ENCODE measurements at places on chromosomes 4 and X.

GRCh38 chr4:174358829-174359228 is 75.1 kb downstream of the CEP44 start:
- no peak for DNase-seq

DNA sequence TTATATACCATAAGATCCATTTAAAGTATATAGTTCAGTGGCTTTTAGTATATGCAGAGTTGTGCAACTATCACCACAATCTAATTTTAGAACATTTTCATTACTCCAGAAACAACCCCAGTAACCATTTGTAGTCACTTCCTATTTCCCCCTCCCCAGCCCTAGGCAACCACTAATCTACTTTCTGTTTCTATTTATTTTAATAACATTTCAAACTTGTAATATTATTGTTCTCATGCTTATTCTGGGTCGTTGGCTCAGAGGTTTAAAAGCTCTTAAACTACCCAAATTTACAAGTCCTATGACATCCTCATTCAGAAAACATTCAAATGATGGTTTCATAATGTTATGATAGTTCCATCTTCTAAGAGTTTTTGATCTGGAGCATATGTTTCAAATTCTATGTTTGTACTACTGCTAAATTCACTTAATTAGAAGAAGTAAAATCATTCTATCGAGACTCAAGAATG is 18.4 kb downstream of the XIAP start:
- DNase-seq = no peak

GRCh38 chr4:107740381-107740780 is 20.3 kb upstream of the PAPSS1 start:
- DNase-seq = no peak

GRCh38 chr4:55258152-55258865 is 87.7 kb upstream of the SRD5A3 start:
- DNase-seq = no peak

- no peak for DNase-seq
These were observed 147.1 kb downstream of the CPEB2 start for GRCh38 chr4:15149234-15149838.

DNA sequence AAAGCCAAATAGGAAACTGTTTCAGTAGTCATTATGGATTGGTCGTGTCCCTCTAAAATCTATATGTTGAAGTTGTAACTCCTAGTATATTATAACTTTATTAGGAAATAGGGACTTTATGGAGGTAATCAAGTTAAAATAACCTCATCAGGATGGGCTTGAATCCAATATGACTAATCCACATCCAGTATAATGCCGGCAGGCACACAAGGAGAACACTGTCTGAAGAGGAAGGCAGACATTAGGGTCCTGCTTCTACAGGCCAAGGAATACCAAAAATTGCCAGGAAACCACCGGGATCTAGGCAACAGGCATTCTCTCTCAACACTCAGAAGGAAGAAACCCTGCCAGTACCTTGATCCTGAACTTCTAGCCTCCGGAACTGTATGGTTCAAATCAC is 130.3 kb downstream of the ATP10D start:
- DNase-seq = no peak

DNA sequence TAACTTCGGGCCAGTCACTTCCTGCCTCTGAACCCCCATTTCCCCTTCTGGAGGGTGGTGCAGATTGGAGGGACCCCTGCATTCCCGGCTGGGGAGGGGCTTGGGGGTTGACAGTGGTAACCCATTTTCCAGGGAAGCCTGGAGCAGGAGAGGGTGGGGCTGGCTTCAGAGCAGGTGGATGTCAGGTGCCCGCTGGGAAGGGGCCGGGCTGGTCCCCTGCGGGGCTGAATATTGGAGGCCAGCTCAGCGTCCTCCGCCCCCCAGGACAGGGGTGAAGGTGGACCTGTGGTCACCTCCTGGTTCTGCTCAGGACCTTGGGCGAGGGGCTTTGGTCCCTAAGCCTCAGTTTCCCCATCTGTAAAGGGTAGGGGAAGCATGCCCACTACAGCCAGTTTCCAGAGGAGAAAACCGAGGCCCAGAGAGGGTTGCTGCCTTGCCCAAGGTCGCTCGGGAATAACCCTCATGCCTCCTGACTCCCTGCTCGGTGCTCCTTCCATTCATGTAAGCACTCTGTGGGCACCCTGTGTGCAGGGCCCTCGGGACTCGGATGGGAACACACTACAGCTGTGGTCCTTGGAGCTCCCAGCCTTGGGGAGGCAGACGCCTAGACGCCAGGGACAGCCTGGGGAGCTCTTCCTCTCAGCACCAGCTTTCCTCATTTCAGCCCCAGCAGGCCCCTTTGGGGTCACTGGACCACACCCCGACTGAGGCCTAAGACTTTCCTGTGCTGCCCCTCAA is 683 bp downstream of the MAN2B2 start:
- DNase-seq = no peak

GRCh38 chr4:189765736-189766135 is 174.9 kb upstream of the FRG1 start:
- no peak for DNase-seq

DNA sequence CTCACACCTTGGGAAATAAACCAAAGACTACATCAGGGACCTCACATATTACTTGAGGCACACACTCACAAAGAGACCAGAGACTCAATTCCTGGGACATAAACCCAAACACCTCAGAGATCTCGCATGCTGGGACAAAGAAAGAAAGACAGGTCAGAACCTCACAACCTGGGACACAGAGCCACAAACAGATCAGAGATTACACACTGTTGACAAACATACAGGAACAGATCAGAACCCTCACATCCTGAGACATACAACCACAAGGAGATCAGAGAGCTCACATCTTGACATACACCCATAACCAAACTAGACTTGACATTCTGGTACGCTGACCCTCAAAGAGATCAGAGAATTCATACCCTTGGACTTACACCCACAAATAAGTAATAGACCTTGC is 17.3 kb downstream of the SUV39H1 start:
- no peak for DNase-seq

GRCh38 chr4:98657531-98658286 is 702 bp downstream of the TSPAN5 start:
- no peak for DNase-seq

GRCh38 chr4:70877556-70877955 is 24.6 kb upstream of the MOB1B start:
- DNase-seq = no peak

GRCh38 chr4:7800410-7800809 is 139.3 kb downstream of the AFAP1 start:
- no peak for DNase-seq

DNA sequence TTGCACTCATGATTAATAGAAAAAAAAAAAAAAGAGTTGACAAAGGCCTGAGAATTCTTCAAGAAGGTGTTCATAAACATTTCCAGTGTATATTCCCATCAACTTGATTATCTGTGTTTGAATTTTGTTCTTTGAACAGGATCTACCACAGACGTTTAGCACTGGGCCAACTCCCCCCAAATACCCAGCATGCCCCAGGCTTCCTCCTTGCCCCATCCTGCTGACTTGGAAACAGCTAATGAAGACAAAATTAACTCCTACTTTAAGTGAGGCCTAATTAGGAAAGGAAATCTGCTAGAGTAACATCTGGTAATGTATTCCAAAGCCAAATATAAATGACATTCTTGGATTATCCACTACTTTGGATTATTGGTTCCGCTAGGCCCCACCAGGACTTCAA is 52.5 kb downstream of the PPARGC1A start:
- DNase-seq = no peak

DNA sequence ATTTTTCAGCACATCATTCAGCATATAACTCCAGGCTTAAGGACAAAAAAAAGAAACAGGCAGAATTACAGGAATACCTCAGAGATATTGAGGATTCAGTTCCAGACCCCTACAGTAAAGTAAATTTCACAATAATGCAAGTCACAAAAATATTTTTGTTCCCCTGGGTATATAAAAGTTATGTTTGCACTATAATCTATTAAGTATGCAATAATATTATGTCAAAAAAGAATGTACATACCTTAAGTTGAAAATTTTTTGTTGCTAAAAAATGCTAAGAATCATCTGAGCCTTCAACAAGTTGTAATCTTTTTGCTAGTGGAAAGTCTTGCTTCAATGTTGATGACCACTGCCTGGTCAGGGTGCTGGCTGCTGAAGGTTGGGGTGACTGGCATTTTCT is 2532.5 kb downstream of the ARAP2 start:
- no peak for DNase-seq

DNA sequence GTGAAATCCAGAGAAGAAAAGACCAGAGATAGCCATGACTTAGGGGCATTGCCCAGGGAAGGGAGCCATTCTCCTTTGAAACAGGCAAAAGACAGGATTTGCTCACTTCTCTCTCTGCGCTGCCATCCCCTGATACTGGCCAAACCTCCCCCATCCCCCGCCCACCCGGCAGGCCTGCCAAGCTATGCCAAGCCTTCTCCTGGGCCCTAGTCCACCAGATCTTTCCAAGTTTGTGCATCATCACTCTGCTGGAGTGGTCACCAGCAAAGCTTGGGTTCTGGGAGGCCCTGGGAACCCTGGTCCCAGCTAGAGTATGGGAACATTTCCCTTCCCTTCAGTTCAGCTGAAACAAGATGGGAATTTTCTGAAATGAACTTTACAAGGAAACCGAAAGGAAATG is 18.4 kb downstream of the EFNB1 start:
- no peak for DNase-seq

DNA sequence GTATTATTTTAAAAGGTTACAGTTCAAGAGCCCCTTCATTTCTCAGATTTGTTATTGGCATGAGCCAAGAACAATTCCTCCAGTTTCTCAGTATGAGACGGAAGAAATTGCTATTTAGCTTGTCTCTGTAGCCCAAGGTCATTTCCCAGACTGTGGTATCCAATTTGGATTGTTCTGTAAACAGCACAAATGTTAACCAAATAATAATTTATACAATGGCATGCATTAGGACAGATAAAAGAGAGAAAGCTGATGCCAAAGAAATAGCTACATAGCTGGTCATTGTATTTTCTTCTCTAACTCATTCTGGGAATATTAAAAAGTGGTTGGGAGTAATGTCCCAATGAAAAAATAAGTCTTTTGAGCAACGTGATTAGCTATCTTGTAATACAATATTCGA is 134.6 kb upstream of the NPY2R start:
- DNase-seq = no peak

DNA sequence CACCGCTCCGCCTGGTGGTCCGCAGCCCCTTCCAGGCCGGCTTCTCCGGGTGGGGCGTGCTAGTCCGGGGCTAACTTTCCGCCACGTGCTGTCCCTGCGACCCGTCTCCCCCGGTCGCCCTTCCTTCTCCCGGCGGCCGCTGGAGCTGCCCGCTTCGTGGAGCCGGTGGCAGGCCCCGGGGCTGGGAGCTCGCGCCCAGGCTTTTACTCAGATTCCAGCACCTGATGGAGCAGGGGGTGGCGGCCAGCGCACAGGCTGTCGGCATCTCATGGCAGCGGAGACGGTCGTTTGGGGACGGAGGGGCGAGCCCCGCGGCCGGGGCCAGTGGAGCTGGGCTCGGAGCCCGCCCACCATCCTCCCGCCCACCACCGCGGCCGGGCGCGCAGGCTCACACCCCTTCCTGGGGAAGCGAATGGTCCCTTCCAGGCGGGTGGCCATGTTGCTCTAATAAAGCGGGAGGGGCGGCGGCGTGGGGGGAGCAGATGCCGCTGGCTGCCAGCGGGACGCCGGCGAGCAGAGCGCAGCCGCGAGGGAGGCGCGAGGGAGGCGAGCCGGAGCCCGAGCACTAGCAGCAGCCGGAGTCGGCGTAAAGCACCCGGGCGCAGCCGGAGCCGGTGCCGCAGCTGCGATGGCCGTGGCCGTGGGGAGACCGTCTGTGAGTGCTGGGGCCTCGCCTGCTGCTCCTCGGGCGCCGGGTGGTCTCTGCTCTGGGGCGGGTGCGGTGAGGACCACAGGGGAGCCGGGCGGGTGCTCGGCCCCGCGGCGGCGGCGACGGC is at the start of gene SEPTIN11:
Gene SEPTIN11, plus strand, starts transcription at position 477 of the 776 bp plus-strand sequence. Its CDS starts 152 bp downstream, at position 629.
- DNase-seq = peak; percentile 77

GRCh38 chr4:152104356-152104755 is 343.5 kb upstream of the GATB start:
- DNase-seq = no peak

Measured in amygdala (tissue), 56 donors.